Hematopoietic multipotent progenitor cell (in vitro differentiated cells): ENCODE measurements at places on chromosomes 11 and 22.
A peak's percentile ranks its signal among the peaks of the same experiment; 100 is the strongest.

DNA sequence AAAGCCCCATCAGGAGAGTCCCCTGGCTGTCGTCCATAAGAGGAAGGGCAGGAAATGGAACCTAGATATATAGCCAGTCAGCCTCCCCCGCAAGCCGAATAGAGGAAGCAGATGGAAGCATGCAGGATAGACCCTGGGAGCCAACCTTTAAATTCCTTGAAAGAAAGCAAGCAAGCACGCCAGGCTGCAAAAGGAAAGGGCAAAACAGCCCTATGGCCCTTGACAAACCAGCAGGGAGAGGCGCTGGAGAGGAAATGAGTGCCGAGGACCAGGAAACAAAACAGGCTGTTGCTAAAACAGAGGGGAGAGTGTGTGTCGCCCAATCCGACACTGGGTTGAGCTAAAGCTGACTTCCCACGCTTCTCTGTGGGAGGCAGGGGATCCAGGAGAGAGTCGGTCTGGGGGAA lies 203.5 kb upstream of the MTNR1B start:
- no peak for DNase-seq

GRCh38 chr11:26649884-26650283 lies 72.0 kb downstream of the SLC5A12 start:
- DNase-seq, result peak; percentile 19

- no peak for DNase-seq
These were observed 62.0 kb downstream of the TBC1D22A start for GRCh38 chr22:46824344-46824909.

GRCh38 chr22:30940685-30941362 lies 27.8 kb downstream of the MORC2 start:
- no peak for DNase-seq

- no peak for DNase-seq
These were observed 19.4 kb upstream of the MALAT1 start for GRCh38 chr11:65479184-65480145.

DNA sequence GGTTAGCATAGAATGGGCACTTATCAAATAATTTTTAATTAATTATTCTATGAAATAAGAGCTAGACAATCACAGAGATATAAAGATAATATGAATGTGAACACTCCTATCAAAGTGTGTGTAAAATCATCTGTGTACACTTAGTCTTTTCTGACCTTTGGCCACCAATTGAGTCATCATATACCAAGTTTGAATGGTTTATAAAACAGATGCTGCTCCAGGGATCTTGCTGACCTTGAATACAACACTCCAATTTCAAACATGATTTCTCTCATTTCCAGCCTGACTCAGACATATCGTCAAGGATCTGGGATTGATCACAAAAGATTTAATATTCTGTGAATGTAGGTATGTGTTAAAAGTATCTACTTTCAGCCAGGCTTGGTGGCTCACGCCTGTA lies 2.9 kb upstream of the OR51V1 start:
- no peak for DNase-seq

DNA sequence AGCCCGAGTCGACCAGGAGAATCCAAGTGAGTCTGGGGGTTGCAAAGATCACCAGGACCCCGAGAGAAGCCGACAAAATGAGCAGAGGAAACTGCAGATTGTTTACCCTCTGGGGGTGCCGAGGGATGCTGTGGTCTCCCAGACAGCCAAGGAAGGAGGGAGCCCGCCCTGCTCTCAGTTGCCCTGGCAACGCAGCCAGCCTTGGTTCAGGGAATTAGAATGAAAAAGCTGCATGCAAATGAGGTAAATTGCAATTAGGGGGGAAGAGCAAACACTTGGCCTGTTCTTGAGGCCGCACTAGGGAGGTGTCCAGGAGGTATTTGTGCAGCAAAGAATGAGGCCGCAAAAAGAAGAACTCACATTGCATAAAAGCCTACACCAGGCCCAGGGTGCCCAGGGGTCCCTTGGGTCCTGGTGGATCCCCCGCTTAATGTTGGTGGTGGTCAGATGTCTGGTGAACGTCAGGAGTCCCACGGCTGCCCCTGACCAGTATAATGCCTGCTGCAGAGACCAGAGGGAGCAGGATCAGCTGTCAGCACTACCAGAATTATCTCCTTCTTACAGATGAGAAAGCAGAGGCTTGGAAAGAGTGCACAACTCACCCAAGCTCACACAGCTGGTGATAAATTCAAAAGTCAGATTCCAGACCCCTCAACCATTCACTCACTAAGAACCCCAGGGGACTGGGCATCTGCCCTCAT lies 40.3 kb upstream of the ATXN10 start:
- no peak for DNase-seq

DNA sequence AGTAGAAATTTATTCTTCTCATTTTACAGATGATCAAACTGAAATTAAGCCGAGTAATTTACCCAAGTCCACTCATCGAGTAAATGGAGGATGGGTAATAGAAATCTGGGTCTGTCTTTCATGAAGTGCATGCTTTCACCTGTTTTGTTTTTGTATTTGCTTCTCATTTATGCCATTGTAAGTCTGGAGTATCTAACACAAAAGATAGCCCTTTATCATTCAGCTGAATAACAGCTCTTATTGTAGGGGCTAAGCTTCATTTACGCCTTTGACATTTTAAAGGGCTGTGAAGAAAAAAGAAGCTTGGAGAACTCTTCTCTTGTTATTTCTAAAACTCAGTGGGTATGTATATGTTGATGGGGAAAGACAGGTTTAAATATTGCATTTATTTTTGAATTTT lies 1196.2 kb upstream of the TENM4 start:
- DNase-seq, result no peak

- peak; percentile 40 for DNase-seq
These were observed 17.5 kb downstream of the CDC45 start for GRCh38 chr22:19497245-19497644.

DNA sequence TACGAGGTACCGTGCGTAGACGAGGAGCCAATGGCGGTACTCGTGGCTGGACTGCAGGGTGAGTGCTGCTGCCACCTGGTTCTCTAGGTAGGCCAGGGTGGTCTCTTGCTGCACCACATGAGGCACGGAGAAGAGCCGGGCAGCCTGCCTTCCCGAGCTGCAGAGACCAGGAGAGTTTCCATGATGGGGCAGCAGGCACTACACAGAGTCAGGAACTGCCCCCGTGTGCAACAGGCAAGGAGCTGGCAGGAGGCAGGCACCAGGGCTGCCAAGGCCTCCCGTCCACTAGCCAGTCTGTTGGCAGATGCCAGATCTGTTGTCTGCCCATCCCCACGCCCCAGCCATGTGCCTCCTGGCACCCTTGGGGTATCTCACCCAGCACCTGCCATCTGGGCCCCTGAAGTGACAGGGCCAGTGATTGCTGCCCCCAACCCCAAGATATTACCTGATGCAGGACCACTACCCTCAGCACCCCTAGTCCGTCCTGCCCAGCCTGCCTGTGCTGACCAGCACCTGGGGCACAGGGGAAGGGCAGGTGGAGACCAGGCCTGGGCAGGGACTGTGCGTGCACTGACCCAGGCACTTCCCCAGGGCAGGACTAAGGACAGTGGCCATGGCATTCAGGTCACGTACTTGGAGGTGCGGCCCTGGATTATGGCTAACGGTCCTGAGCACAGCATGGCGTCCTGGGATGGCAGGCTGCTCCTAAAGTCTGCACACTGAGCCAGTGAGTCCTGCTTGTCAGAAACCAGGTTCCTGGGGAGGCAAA lies 62.0 kb upstream of the CLTCL1 start:
- DNase-seq, result no peak

GRCh38 chr11:2186669-2187279 lies 15.2 kb upstream of the TH start:
- DNase-seq, result no peak

GRCh38 chr11:36023922-36024321 lies 80.1 kb downstream of the LDLRAD3 start:
- DNase-seq, result no peak

- no peak for DNase-seq
These were observed 499.8 kb upstream of the CHORDC1 start for GRCh38 chr11:90722552-90723190.

GRCh38 chr11:29629286-29629685 lies 387.5 kb downstream of the KCNA4 start:
- no peak for DNase-seq

GRCh38 chr11:41659985-41660384 lies 200.5 kb upstream of the LRRC4C start:
- no peak for DNase-seq

DNA sequence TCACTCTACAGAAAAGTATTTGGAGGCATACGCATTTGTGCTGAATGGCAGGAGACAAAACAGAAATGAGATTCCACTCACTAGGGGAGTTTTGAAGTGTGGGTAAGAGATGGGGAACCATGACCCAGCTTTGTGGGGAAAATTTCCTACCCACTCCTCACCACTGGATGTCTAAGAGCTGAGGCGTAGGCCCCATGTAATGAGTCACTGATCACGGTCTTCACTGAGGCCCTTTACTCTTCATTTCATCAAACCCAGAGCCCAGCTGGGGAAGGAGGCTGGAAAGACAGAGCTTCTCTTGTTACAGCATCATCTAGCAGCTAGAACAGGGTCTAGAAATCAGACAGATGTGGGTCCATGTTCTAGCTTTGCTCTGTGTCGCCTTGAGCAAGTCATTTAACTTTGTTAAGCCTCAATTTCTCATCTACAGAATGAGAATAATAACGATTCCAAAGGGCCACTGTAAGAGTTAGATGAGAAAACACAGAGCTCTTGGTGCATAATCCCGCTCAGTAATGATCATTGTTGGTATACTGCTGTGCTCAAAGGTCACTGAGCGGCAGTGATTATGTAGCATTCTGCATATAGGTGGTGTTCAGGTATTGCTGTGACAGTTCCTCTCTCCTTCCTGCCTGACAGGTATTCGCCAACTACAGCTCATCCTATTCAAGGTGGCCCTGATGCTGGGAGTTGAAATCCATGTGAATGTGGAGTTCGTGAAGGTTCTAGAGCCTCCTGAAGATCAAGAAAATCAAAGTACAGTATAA lies 97.2 kb downstream of the MICAL2 start:
- no peak for DNase-seq

DNA sequence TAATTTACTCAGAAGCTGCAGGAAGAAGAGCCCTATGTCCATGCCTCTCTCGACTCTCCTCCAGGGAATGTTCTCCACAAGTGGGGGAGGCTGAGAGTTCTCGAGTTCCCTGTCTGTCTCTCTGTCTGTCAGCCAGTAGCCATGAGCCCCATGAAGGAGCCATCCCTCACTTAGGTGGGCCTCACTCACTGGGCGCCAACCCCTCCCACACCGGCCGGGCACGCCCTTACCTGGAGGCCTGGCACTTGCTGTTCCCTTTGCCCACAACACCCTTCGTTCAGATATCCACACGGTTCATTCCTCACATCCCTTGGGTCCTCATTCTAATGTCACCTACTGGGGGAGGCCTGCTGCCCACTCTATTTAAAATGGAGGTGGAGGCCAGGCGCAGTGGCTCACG lies 14.2 kb upstream of the IL10RA start:
- no peak for DNase-seq

GRCh38 chr22:32721328-32722180 lies 80.0 kb upstream of the TIMP3 start:
- DNase-seq, result no peak

GRCh38 chr11:6601041-6601461 lies 2.4 kb downstream of the RRP8 start:
- DNase-seq, result no peak

- no peak for DNase-seq
These were observed 18.1 kb downstream of the MCM5 start for GRCh38 chr22:35418088-35418487.

GRCh38 chr11:86672007-86672621 lies at the start of gene ME3:
TSS of gene ME3 (minus strand) at chr11:86672616.
- peak; percentile 84 for DNase-seq

DNA sequence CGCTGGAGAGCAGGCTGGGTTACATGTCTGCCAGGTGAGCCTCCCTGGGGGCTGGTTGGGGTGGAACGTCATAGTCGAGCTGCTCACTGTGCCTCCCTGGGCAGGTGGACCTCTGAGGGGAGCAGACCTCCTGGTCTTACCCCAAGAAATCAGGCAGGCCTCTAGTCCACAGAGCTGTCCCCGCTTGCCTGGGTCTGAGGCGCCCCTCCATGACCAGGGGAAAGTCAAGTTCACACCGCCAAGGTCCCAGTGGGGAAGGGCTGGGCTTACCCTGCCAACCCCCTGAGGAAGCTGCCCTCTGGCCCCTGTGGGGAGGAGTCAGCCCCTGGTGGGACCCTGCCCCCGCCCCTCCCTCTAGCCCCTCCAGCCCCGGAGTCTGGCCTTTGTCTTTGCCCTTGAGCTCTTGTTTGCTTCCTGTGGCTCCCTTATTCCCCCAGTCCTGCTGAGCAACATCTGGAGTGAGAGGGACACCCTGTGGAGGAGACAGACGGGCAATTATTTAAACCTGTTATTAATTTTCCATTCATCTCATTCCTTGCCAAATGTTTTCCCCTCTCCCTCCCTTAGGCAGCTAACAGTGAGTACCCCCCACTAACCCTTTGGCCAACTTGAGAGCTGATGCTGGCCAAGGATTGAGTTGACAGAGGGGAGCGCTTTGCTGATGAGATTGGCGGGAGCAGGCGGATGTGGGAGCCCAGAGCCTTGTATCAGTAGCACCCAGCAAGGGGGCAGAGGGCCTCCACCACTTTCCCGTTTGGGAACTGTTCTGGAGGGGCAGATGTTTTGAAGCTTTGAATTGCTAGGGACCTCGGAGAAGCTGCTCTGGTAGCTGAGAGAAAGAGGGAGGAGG lies 83.4 kb downstream of the CEP164 start:
- no peak for DNase-seq

- DNase-seq, result peak; percentile 52
These were observed 9.2 kb downstream of the FXYD2 start for GRCh38 chr11:117815262-117815803.

DNA sequence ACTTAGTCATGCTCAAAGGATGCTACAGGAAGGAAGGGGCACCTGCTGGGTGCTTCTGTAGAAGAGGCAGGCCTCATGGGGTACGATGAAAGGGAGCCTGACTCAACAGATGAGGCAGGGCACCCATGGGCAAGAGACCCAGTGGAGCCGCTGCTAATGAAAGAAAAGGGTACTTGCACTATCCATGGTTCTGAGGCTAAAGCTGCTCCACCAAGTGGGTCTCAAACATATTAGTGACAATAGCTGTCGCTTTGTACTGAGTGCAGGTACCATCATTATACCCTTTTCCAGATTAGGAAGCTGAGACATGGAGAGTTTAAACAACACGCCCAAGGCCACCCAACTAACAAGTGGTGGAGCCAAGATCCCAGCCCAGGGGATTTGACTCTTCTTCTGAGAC lies 127.5 kb upstream of the SERPIND1 start:
- no peak for DNase-seq

DNA sequence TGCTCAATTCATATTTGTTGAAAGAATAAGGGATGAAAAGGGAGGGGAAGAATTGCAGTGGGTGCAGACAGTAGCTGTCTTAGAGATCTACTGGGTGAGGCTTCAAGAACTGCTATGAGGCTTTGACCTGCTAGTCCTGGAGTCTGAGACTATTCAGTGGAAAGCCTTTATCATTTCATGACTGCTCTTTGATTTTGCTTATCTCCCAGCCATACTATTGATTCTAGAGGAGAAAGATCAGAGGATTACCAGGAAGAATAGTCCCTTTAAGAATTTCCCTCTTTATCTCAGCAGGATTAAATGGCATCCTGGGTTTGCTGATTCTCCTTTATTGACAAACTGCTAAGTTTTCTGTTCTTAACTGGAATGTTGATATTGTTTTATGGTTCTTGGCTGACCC lies 107.5 kb upstream of the SORL1-AS1 start:
- DNase-seq, result no peak
